ENCODE measurements at places on chromosomes 7 and 10.

GRCh38 chr10:125084614-125085257 is 75.6 kb downstream of the CTBP2 start:
- DNase-seq, result no peak

- DNase-seq, result no peak
Observed at GRCh38 chr7:120841608-120842007, 16.3 kb downstream of the TSPAN12 start.

GRCh38 chr10:129605986-129606518 is 139.0 kb downstream of the MGMT start:
- DNase-seq, result no peak

GRCh38 chr7:17136126-17136525 is 162.3 kb upstream of the AHR start:
- DNase-seq, result no peak

- no peak for DNase-seq
Observed at GRCh38 chr10:36373424-36374096, 731.5 kb upstream of the FZD8 start.

DNA sequence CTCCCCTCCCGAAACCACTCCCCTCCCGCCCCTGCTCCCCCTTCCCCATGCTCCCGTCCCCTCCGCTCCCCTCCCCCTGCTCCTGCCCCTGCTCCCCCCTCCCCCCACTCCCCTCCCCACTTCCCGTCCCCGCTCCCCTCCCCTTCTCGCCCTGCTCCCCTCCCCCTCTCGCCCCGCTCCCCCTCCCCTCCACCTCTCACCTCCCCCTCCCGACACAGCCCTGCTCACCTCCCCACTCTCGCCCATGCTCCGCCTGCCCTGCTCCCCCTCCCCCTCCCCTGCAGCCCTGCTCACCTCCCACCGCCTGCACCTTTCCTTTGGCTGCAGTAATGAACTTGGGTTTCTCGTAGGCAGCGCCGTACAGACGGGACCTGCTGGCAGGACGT is 49.9 kb upstream of the NKX6-2 start:
- no peak for DNase-seq

GRCh38 chr7:22499044-22499443 is 944 bp downstream of the STEAP1B start:
- no peak for DNase-seq

DNA sequence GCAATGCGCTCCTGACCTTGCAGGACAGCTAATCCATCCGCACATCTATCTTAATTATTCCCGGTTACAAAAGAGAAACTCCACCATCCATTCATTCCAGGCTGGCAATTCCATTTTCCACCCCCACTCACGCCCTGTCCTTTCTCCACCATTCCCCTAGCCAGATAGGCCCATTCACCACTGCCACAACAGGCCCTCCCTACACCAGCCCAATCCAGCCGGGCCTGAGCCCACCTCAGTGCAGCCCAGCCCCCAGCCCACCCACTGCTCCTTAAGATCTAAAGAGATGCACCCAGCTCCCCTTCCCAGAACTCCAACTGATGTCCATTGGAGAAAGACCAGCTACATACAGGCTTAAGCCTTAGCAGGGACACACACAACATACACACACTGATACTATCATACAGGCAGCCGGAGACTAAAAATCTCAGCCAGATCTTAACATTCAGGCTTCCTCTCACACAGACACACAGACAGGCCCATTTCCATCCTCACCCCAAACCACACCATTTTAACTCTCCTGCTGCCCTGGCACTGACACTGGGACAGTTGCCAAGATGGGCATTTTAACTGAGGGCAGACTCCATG is 38.0 kb upstream of the PAX2 start:
- DNase-seq, result no peak

GRCh38 chr10:106515206-106515790 is 649.2 kb downstream of the SORCS1 start:
- DNase-seq, result no peak

GRCh38 chr7:867001-867405 is 9.4 kb upstream of the GET4 start:
- DNase-seq, result no peak

- no peak for DNase-seq
Observed at GRCh38 chr10:3832022-3832786, 47.2 kb upstream of the KLF6 start.

GRCh38 chr7:18356191-18356645 is 139.3 kb upstream of the HDAC9 start:
- DNase-seq, result no peak

GRCh38 chr7:100673942-100674410 is 436 bp downstream of the GNB2 start:
- no peak for DNase-seq

- no peak for DNase-seq
Observed at GRCh38 chr7:19572566-19572965, 136.3 kb downstream of the POLR1F start.

Measured in stimulated activated CD4-positive, alpha-beta T cell treated with anti-CD3 and anti-CD28 coated beads, TNF-alpha, amount 100 ng/mL, for 1 hour (primary cell).